Stimulated activated CD8-positive, alpha-beta memory T cell treated with anti-CD3 and anti-CD28 coated beads, Interleukin-12 subunit alpha, Interleukin-12 subunit beta, amount 100 ng/mL, for 1 hour (primary cell): ENCODE measurements at places on chromosomes 5 and 9.

- no peak for DNase-seq
Measured at GRCh38 chr5:14576206-14576605, 5.4 kb upstream of the OTULINL start.

DNA sequence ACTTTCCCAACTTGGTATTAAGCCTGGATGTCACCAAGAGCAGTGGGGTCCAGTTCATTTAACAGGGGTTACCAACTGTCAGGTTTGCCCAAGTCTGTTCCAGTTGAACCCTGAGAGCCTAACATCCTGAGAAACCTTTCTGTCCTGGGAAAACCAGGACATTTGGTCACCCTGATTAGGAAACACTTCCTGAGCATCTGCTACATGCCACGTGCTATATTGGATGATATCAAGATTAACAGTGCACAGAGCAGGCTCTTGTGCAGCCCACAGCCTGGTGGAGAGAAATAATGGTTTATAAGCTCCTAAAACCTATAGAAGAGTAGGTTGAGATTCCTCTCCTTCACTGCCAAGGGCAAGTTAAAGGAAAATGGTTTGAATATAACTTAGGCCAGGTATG is 102.9 kb upstream of the RAD23B start:
- no peak for DNase-seq

DNA sequence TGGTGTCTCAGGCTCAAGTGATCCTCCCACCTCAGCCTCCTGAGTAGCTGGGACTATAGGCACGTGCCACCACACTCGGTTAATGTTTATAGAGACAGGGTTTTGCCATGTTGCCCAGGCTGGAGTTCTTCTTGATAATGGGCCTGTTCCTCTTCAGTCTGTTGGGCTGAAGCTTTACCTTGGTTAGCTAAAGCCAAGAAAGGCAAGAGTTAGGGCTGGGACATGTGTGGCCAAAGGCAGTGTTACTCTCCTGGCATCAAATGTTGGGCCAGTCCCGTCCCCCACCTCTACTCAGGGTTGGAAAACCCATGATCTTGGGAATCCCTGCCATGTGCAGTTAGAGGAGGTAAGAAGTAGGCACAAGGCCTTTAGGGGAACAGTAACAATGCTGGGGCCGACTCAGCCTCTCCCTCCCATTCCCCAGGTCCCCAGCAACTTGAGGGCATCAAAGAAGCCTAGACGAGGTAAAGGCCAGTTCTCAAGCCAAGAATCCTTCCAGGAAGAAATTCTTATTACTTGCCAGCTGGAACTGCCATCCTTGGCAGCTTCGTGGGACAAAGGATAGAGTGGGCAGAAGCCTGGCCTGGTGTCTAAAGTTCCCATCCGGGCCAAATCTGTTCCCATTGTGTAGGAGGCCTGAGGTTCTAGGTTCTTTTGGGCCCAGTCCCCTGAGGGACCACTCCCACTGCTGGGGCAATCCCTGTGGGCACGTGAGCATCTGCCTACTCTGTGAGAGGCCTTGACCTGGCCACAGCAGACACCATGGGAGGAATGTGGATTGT is 4.5 kb downstream of the EGR1 start:
- peak; percentile 83 for DNase-seq

DNA sequence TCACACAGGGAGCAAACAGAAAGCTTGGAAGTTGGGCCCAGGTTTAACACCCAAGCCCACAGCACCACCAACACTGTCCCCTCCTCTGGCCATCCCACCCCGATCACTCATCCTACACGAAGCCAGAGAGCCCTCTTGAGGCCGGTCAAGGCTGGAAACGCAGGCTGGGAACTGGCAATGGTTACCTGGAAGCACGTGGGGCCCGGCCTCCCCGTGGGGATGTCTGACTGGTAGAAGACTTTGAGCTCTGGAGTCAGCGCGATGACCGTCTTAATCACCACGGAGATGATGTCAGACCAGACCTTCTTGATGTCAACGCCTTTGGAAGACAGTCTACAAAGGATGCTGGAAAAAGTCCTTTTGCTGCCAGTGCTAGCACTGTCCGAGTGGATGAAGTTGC is 104.1 kb downstream of the TTLL11 start:
- DNase-seq: no peak

DNA sequence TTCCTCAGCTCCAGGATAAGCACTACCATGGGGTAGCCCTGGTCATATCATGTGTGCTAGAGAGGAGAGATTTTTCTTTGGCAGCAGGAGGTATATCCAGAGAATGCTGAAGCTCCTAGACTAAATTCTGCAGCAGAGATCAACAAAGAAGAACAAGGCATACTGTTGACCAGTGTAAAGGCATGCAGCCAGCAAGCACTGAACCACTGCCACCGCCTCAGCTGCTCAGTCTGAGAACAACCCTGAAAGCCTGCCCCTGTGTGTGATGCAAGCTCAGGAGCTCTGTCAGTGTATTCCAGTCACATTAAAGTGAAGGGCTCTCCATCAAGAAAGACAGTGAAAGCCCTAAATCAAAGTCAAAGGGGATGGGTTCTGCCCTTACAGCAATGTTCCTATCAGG is 439.5 kb upstream of the CD180 start:
- no peak for DNase-seq

- DNase-seq: no peak
Measured at GRCh38 chr5:92374859-92375258, 991.7 kb upstream of the ARRDC3 start.

- no peak for DNase-seq
Measured at GRCh38 chr9:102209176-102209575, 470.7 kb upstream of the GRIN3A start.

GRCh38 chr5:128974567-128974966 is 9.3 kb downstream of the SLC27A6 start:
- DNase-seq: no peak

DNA sequence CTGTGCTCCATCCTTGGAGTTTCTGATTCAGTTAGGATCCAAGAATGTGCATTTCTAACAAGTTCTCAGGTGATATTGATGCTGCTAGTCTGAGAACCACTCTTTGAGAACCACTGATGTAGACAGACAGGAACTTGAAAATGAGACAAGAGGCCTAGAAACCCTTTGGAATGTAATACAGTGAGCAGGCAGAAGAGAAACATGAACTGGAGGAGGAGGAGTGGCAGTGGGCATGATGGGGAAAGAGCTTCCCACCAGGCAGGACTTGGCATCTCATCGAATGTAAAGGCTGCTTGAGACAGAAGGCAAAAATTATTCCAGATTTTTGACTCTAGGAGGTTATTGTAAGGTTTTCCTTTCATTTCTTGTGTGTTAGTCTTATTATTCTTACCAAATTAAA is 295.8 kb upstream of the SGCD start:
- no peak for DNase-seq
